ENCODE measurements at places on chromosomes 13 and 19.

DNA sequence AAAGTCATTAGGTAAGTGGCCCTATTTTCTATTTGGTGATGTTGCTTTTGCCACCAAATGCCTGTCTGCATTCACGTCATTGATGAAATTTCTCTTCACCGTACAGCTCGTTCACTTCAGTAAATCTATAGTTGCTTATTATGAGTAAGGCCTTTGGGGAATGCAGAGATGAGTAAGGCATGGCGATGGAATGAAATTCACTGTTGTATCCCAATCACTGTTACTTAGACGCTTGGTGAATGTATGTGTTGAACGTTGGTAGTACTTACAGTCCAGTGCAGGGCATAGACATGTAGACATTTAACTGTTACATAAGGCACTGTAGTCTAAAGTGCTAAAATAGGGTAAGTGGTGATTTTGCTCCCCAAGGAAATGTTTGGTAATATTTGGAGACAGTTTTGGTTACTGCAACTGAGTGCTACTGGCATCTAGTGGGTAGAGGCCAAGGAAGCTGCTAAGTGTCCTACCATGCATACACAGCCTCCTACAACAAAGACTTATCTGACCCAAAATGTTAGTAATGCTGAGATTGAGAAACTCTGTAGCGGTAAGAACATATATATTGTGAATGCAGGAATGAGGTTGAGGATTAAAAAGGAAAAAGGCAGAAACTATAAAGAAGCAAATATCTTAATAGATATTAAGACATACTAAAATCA lies 5.8 kb downstream of the AKAP11 start:
- no peak for DNase-seq

DNA sequence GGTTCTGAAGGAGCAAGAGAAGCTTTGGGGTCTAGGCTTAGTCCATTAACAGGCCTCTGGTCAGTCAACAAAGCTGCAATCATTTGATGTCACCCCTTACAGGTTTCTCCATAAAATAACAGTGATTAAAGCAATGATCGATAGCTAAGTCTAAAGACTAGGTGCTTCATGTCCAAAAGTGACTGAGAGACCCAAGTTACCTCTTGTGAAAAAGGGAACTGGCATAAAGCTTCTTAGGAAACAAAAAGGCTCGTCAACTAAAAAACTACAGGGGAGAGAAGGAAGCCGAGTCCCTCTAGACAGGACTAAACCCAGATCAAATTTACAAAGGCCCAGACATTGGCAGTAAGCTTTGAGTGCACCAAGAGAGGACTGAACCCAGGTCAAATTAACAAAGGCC lies 2.2 kb downstream of the DCUN1D2 start:
- DNase-seq = no peak

DNA sequence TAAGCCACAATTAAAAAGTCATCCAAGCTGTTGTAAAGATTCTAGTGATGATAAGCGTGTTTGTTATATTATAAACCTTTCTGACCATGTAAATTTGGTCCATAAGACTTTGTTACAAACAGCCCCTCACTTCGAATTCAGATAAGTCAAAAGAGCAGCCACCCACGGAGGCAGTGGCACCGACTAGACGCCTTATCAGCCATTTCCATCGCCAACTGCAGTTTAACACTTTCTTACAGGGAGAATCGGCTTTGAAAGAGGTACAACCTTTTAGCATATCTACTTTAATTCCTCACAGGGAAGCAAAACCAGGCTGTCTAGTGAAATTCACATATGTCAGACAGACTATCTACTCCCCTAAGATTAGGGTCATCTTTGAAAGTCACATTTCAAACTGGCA lies 47.5 kb downstream of the SOX21 start:
- DNase-seq = no peak

DNA sequence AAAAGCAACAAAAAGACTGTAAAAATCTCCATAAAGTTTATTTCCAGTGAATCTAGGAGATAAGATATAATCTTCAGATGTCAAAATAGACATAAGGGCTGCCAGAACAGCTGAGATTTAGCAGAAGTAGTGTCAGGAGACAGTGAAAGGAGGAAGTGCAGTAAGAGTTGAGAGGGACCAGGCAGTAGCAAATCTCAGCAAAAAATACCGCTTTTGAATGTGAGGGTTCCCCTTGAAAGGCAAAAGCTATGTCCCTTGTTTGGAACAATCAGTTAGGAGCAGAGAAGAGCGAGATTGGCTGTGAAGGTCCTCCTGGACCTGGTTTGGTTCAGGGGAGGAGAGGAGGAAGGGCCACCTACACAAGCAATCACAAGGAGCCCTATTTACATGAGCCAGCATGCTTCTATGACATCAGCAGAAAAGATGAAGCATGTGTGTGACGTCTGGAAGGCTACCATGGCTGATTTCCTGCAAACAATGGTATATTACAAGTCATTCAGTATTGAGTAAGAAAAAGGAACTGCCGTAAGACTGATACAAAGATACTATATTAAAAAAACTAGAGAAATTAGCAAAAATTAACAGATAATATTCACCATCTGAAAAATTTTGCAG lies 98.9 kb upstream of the SIAH3 start:
- no peak for DNase-seq

DNA sequence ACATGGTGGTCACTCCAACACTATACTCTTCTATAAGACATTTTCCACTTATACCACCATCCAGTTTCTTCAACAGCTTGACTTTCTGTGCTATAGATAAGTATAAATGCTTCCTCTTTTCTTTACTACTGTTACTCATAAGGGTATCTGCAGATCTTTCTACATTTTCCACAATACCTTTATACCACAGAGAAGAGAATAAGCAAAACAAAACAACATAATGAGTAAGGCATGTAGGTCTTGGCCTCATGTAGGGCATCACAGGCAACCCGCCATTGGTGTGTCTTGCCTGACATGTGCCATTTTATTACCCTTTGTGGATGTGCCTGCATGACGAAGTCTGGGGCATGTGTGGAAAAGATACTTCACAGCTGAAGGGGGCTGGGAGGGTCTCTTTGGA lies 265.3 kb upstream of the STARD13 start:
- DNase-seq = no peak

GRCh38 chr13:73245246-73245645 lies 186.4 kb downstream of the KLF5 start:
- no peak for DNase-seq

DNA sequence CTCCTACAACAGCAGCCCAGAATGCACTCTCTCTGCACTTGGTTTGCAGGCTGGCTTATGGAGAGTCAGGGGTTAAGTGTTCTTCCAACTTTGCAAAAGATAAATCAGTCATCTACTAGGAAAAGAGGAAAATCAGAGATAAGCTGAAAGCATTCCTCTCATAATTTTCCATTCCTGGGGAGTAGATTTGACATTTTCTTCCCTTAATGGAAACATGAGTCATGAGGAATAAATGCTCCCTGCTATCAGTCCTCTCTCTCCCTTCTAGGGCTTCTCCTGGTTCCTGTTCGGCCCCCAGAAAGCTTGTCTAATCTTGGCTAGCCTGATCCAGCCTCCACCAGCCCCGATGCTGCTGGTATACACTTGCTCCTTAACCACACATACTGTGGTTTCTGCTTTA lies 28.4 kb upstream of the ENOX1 start:
- DNase-seq = no peak

DNA sequence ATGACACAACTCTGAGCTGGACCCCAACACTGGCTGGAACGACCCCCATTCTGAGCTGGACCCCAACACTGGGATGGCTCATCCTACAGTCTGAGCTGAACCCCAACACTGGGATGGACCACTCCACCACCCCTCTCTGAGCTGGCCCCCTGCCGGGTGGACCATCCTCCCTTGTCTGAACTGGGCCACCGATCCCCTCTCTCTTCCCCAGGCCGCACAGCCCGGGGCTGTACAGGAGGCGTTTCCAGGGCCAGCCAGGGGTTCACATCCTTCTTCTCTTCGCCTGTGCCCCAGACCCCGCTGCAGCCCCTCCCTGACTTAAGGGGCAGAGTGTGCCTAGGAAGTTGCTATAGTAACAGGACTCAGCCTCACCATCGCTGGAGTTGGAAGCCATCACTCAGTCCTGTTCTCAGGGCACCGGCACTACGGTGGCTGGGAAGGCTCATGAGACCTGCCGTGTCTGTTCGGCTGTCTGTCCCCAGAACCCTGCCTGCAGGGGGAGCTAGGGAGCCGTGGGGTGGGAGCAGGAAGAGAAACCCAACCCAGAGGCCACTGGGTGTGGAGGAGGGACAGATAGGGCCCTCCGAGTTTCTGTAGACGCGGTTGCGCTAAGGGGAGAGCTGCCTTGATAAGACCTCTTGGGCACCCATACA lies 3.7 kb downstream of the PRKACA start:
- DNase-seq = peak; percentile 39

DNA sequence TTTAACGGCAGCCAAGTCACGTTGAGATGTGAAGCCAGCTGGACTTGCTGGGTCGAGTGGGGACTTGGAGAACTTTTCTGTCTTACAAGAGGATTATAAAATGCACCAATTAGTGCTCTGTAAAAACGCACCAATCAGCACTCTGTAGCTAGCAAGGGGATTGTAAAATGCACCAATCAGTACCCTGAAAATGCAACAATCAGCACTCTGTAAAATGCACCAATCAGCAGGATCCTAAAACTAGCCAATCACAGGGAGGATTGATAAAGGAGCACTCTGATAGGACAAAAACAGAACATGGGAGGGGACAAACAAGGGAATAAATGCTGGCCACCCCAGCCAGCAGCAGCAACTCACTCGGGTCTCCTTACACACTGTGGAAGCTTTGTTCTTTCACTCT lies 337.6 kb upstream of the SLITRK5 start:
- no peak for DNase-seq

GRCh38 chr19:13937479-13938300 lies 527 bp downstream of the PODNL1 start:
- no peak for DNase-seq

DNA sequence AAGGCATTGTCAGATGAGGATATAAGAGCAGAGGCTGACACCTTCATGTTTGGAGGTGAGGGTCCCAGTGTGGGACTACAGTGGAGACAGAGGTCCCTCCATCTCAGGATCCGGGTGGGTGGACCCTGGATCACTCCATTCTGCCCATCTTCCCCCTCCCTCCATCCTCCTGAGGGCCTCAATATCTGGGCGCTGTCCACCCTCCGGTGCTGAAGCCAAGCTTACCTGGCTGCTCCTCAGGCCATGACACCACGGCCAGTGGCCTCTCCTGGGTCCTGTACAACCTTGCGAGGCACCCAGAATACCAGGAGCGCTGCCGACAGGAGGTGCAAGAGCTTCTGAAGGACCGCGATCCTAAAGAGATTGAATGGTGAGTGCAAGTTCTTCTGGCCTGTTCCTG lies 11.9 kb downstream of the CYP4F12 start:
- DNase-seq = no peak

- no peak for DNase-seq
Measured at GRCh38 chr13:99371956-99372355, 64.8 kb upstream of the GPR183 start.

DNA sequence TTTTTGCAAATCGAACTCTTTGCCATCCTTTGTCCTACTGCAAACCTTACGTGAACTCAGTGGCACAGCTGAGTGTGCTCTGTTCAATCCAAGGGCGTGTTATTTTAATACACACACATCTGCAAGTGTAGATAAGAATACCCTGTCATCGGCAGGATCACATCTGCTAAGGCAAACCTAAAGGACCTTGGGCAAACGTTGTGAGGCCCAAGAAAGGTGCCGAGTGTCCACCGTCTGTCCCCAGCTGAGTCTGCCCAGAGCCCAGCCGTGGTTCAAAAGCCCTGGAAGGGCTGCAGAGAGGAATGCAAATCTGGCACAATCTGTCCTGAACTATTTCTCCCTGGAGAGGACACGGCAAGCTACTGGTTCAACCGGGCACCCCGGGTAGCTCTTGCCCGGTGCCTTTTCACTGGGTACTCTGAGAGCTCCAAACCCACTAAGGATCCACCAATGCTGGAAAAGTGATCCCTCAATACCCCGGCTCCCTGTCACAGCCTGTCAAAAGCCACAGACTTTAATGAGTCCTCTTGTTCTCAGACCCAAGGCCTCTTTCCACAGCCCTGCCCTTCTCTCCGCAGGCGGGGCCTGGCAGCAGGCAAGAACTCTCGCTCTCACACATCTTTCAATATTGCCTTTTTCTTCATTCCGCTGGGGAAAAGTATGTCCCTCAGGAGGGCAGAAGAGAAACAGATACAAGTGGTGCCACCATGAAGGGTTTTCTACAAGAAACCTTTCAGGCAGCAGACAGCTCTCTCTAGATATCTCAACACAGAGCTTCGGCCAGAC lies 17.0 kb downstream of the SLC7A1 start:
- no peak for DNase-seq

- no peak for DNase-seq
Measured at GRCh38 chr13:62119739-62120700, 704.4 kb upstream of the PCDH20 start.

DNA sequence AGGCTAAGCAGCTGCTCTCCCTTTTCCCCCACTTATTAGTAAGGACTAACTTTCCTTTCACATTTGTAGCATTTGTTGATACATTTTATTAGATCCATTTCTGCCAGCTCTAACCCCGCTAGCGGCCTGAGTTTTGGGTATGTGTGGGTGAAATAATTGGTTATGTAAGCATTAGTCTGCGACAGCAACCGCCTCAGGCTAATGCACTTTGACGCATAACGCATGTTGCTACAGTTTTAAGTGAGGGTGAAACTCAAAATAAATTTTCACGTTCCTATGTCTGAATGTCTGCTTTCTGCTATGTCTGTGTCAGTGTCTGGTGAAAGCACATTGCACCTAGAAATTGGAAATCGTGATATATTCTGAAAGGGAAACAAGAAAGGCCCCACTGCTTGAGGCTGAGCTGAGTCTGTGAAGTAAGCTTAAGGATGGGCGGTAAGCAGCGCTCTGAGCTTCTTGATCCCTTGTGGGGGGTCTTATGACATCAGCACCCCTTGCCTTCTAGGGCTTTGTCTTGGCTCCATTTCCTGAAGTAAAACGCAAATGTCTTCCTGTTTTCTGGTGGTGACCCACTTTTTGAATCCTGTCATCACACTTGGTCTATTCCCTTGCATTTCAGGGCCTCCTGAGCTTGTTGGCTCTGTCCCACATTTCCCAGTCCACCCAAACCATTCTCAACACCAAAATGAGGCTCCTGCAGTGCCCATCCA lies 648.3 kb upstream of the ARGLU1 start:
- DNase-seq = no peak

DNA sequence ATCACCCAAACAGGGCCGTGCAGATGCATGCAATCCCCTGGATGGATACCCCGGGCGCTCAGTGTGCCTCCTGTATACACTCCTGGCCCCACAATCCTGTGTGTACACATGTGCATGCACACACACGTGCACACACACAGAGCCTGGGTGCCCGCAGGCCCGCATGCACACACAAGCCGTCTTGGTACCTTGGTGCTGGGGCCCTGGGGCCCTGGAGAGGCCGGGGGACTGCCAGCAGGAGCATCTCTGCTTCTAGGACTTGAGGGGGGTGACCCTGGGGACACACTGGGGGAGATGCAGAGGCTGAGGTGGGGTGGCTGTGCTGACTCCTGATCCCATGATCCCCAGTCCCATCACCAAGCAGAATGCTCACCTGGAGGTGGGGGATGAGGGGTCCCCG lies 15.6 kb upstream of the EPOR start:
- DNase-seq = no peak

GRCh38 chr13:114266241-114266640 lies 15.2 kb upstream of the UPF3A start:
- DNase-seq = no peak

Measured in activated CD4-positive, alpha-beta T cell treated with anti-CD3 and anti-CD28 coated beads, Interleukin-2, amount 50 U/mL, for 24 hours (primary cell).